ENCODE measurements at places on chromosomes 13 and 19.

- peak; percentile 3 for DNase-seq
Measured at GRCh38 chr13:66805657-66806056, 424.5 kb downstream of the PCDH9 start.

DNA sequence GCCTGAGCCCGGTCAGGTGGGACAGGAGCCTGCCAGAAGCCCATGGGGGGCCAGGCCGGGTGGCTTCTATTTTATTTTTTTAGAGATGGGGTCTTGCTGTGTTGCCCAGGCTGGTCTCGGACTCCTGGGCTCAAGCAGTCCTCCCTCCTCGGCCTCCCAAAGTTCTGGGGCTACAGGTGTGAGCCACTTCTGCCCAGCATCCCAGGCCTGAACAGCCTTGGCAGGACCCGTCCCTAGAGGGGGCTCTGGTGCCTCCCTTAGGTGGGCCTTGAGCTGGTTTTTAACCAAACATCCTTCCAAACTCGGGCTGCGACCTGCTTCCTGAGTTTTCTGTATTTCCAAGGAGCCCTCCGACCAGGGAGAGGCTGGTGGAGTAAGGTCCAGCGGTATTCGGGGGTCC lies 10.5 kb downstream of the COMP start:
- DNase-seq: no peak

GRCh38 chr13:107941345-107942029 lies 273.8 kb downstream of the LIG4 start:
- no peak for DNase-seq

DNA sequence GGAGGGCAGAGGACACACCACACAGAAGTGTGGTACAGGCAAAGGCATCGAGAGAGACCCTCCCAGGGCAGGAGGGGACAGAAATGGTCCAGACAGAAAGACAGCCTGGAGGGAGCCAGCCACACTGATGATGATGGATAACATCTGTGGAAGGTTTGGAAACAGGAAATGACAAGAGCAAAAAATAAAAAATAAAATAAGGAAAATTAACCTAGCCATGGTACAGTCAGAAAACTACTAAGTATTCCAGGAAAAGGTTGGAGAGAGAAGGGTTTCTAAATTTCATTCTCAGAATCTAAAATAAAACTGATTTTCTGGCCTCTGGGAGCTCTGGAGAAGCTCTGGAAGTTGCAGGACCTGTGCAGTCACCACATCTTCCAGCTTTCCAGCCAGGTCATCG lies 115.2 kb upstream of the VSTM2B start:
- DNase-seq: no peak

GRCh38 chr19:10717356-10718204 lies at the start of gene DNM2:
Gene DNM2 (plus strand): TSS chr19:10718079. CDS start chr19:10718243, 164 bp downstream.
- DNase-seq: peak; percentile 100

- DNase-seq: peak; percentile 50
Measured at GRCh38 chr19:10749435-10750384, 31.8 kb downstream of the DNM2 start.

GRCh38 chr19:18905513-18906236 lies 9.7 kb upstream of the CERS1 start:
- DNase-seq: no peak

DNA sequence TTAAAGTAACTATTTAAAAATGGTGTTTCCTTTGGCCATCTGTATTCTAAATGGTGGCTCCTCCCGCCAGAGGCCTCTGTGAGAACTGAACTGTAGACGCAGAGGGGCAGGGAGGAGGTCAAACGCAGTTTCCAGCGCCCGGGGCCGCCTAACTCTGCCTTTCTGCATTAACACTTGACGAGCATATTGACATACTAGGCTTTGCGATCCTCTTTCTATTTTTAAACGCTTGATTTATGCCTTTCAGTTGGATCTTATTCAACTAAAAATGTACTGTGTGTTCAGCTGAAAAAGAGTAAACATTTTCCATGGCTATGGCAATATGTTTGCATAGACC lies 74.7 kb downstream of the SPACA7 start:
- peak; percentile 14 for DNase-seq

GRCh38 chr13:26557393-26558073 lies at the start of gene WASF3:
Gene WASF3 (plus strand): TSS chr13:26557683. CDS start chr13:26642271, 84,588 bp downstream.
- DNase-seq: peak; percentile 78

DNA sequence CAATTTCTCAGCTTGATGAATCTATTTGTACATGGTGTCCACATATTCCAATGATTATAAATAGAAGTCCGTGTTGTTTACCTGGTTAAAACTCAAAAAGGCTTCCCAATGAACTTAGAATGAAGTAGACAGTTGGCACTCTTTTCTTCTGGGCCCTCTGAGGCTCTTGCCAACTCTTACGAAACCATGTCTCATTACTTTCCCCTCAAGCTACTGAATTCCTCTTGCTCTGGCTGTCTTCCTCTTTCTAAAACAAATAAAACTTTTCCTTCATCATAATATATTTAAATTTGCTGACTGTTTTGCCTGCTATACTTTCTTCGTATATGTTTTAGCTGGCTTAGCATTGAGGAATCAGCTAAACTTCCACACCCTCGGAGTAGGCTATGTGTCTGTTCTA lies 139.7 kb downstream of the SLITRK6 start:
- no peak for DNase-seq

DNA sequence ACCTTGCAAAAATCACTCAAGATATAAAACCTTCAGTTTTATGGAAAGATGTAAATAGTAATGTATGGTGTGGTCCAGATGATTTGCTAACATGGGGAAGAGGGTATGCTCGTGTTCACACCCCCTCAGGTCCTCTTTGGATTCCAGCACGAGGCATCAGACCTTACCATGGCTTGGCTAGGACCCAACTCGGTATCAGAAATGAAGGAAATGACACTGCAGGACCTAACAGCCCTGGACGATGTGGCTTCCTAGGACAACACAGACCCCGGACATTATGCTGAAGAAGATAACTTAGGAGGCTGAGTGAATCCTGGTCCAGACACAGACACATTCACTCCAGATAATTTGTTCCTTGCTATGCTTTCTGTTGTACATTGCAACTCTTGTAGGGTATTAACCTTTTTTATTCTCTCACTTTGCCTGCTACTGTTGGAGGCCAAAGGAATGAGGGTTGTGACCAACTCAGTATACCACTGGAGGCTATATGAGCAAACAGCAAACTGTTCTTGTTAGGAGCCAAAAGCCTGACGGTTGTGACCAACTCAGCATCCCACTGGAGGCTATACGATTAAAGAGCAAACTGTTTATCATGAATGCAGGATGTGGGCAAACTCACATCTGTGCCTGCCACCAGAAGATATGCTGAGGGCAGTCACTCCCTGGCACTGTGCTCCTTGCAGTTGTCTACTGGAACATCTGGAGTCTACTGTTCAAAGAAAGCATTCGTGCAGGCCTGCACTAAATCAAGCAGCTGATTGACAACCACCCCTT lies 121.7 kb downstream of the ZNF429 start:
- no peak for DNase-seq

- no peak for DNase-seq
Measured at GRCh38 chr13:20729633-20730585, 26.4 kb downstream of the IL17D start.

DNA sequence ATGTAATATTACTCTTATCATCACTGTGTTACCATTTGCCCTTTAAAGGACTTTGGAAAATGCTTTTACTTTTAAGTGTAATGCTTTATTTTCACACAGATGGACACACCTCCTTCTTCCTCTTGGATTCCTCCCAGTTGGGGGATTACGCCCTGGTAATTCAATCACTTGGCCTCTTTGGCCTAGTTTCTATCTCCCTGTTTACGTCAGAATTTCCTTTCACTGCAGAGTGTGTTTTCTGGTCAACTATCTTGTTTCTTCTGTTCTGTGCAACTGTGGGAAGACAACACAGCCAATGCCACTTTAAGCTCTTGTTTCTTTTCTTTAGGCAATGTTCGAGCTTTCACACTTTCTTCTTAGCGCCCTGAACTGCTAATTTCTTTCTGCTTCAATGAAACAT lies 257.3 kb upstream of the MAB21L1 start:
- DNase-seq: no peak

- DNase-seq: no peak
Measured at GRCh38 chr19:35330475-35330874, 1.5 kb downstream of the CD22 start.

DNA sequence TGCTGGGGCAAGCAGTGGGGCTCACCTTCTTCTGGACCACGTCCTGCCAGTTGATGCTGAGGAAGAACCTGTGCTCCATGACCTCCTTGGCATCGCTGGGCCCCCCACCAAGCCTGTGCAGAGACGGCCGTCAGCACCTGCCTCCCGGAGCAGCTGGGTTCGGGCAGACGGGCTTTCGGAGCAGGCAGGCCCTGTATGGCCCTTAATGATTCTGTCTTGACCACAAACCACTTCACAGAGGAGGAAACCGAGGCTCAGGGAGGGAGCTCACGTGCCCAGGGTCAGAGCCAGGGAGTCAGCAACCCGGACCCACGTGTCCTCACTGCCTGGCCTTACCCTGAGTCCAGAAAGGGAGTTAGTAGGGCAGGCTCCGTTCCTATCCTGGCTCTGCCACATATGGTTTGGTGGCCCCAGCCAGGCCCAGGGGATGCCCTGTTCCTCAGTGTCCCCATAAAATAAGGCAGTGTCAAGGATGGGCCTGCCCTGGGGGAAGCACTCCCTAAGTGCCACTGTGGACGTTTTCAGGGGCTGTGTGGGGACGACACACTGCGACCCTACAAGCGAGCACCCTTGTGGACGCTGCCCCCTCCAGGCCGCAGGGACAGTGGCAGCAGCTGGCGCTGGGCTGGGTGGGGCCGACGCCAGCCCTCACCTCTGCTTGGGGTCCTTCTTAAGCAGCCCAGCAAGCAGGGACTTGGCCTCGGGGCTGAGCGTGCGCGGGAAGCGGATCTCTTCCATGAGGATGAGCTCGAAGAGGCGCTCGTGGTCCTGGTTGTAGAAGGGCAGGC lies 8.9 kb upstream of the CCNP start:
- no peak for DNase-seq

DNA sequence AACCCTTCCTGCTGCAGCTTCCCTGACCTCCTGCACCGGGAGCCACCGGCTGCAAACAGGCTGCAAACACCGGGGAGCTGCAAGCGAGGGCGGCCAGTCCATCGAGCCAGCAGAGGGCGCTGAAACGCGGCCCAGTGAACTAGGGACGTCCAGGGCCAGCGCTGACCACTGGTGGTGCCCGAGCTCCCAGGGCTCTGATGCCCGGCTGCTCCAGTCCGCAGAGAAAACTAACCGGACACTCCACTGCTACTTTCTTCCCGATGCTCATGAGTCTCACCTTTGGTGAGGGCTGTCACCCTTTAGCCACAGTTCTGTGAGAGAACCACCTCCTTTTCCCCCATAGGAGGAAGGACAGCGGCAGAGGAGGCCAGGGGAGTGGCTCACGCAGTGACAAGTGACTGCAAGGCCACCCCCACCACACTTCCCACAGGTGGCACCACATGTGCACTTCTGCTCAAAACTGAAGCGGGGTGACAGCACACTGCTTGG lies 82.8 kb upstream of the MTIF3 start:
- DNase-seq: peak; percentile 41

DNA sequence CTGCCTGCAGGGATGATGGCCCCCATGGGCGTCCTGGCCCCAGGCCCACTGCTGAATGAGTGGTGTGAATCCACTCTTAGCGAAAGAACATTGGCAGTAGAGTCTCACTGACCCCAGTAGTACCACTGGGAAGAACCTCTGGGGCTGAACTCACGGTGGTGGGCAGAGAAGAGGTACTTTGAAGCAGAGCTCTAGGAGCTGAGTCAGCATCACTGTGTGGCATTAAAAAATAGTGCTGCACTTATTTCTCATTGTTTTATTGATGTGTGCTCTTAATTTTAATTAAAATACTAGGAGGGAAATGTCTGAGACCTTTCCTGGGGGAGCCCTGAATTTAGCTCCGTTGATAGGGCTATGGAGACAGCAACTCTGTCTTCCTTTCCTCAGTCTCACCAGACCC lies 61.3 kb downstream of the CBY2 start:
- DNase-seq: no peak

DNA sequence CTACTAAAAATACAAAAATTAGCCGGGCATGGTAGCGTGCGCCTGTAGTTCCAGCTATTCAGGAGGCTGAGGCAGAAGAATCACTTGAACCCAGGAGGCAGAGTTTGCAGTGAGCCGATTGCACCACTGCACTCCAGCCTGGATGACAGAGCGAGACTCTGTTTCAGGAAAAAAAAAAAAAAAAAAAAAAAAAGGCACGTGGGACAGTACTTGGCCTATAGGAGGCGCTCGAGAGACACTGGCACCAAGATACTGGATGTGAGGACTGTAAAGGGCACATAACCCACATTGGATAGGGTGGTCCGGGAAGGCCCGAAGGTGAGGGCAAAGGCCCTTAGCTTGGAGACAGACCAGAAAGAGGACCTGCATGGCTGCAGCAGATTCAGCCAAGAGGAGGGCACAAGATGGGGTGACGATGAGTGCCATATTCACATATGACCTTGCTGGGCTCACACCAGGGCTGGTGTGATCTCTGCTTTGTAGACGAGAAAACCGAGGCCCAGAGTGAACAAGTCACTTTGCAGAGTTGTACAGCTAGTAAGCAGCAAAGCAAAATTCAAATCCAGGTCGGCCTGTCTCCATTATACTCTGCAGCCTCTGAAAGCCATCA lies 89.4 kb downstream of the DPF1 start:
- peak; percentile 8 for DNase-seq

DNA sequence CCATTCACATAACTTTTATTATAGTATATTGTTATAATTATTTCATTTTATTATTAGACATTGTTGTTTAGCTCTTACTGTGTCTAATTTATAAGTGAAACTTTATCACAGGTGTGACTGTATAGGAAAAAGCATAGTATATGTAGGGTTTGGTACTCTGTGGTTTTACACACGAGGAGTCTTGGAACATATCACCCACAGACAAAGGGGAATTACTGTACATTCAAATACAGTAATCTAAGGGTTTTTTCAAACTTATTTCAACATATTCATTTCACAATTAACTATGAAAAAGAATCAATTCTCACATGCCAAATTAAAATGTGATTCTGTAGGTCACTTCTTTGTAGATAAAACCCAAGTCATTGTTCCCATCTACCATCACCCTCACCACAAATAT lies 46.0 kb downstream of the RBM26 start:
- no peak for DNase-seq

GRCh38 chr13:110150384-110151101 lies 156.4 kb downstream of the COL4A1 start:
- no peak for DNase-seq

DNA sequence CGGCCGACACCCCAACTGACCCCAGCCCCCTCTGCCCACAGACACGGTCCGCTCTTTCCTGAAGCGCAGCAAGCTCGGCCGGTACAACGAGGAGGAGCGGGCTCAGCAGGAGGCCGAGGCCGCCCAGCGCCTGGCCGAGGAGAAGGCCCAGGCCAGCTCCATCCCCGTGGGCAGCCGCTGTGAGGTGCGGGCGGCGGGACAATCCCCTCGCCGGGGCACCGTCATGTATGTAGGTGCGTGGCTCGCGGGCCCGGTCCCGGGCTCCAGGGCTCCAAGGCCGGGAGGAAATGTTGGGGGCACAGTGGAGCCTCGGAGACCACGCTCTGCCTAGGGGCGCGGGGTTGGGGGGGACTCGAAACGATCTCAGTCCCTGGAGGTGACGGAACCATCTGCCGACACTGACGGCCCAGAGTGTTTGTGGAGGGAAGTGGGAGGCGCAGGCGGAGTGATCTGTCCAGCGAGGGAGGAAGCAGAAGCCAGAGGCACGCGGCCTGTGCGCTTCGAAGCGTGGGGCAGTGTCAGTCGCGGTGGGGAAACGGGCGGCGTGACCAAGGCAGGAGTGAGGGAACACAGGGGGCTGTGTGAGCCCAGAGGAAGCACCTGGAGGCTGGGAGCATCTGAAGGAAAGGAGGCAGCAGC lies 6.3 kb downstream of the TBCB start:
- no peak for DNase-seq
